Vagina (tissue), 2 donors: ENCODE measurements at places on chromosomes 6 and 20. TPM values are rescaled to one million over a fixed set of nuclear protein-coding genes. Genes with fewer than 3 reads are reported as not detected.

Gene ELOVL2
- 0.25 TPM for total RNA-seq

Gene RAB44
- total RNA-seq: 0.49 TPM

Gene ACOT8
- total RNA-seq: 50.6 TPM

Gene MCUR1
- 15.0 TPM for total RNA-seq

Gene CDH26
- 6.6 TPM for total RNA-seq

Gene TUBB1
- not detected for total RNA-seq

Gene MEI4
- not detected for total RNA-seq

Gene ACTL10
- 1.5 TPM for total RNA-seq

Gene VEGFA
- total RNA-seq: 194 TPM

Gene RHAG
- 2.5 TPM for total RNA-seq

Gene LY86
- total RNA-seq: 4.9 TPM

Gene NHSL1
- 23.1 TPM for total RNA-seq

Gene MAN1A1
- 71.2 TPM for total RNA-seq

Gene SLC24A3
- 12.3 TPM for total RNA-seq

Gene IPCEF1
- 2.0 TPM for total RNA-seq

Gene FGD2
- 20.4 TPM for total RNA-seq

Gene BPIFA1
- total RNA-seq: not detected

Gene HAO1
- total RNA-seq: not detected

Gene SOX18
- total RNA-seq: 57.2 TPM

Gene LST1
- not detected for total RNA-seq

Gene RIPOR3
- total RNA-seq: 38.1 TPM

Gene SSTR4
- not detected for total RNA-seq

Gene STX11
- 5.4 TPM for total RNA-seq

Gene TFAP2A
- total RNA-seq: 19.4 TPM

Gene ROS1
- not detected for total RNA-seq

Gene PHACTR1
- 0.49 TPM for total RNA-seq

Gene EFCAB8
- not detected for total RNA-seq

Gene NUS1
- total RNA-seq: 17.7 TPM

Gene SNHG17
- 37.3 TPM for total RNA-seq

Gene TINAG
- not detected for total RNA-seq

Gene COL21A1
- 16.7 TPM for total RNA-seq

Gene SPDEF
- not detected for total RNA-seq

Gene C6orf15
- total RNA-seq: not detected

Gene LHFPL5
- total RNA-seq: not detected

Gene NCOA7
- 48.6 TPM for total RNA-seq

Gene CTSZ
- total RNA-seq: 128 TPM

Gene EIF2S2
- 34.6 TPM for total RNA-seq

Gene SULF2
- total RNA-seq: 157 TPM

Gene SLC13A3
- total RNA-seq: 1.2 TPM

Gene KCNQ5
- 3.9 TPM for total RNA-seq

Gene OR2H2
- total RNA-seq: not detected

Gene HMGN3
- total RNA-seq: 42.5 TPM

Gene OR12D3
- not detected for total RNA-seq

Gene CTCFL
- not detected for total RNA-seq

Gene COL9A1
- total RNA-seq: 1.7 TPM

Gene FKBP1C
- not detected for total RNA-seq

Gene SEL1L2
- not detected for total RNA-seq

Gene HUS1B
- total RNA-seq: 0.98 TPM

Gene ZNFX1
- total RNA-seq: 27.5 TPM

Gene CGA
- total RNA-seq: not detected

Gene RBM24
- 2.7 TPM for total RNA-seq

Gene BTNL2
- total RNA-seq: not detected

Gene OTOR
- not detected for total RNA-seq

Gene BMP6
- 3.2 TPM for total RNA-seq

Gene PPP1R3G
- total RNA-seq: 4.4 TPM

Gene GABRR2
- total RNA-seq: 1.5 TPM

Gene NT5E
- total RNA-seq: 87.2 TPM

Gene ESR1
- total RNA-seq: 50.3 TPM

Gene SRMS
- not detected for total RNA-seq
